ENCODE measurements at places on chromosomes 3 and 15.

GRCh38 chr3:125359700-125360099 lies 15.4 kb downstream of the ZNF148 start:
- DNase-seq, result no peak

GRCh38 chr3:194632809-194633348 lies 340 bp downstream of the TMEM44 start:
- peak; percentile 61 for DNase-seq

DNA sequence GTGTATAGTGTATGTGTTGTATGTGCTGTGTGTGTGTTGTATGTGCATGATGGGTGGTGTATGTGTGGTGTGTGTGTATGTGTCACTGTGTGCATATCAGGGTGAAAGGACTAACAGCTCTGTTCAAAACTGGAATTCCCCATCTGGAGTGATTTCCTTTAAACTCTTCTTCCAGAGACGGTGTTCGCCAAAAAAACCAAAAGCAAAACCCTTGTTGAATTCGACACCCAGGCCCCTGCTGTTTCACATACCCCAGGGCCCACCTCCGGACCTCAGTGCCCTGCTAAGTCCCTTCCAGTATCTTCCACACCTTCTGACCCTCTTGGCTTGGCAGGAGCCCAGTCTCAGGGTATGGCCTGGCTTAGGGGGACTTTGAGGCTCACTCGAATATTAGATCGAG lies 44.9 kb upstream of the SEC13 start:
- peak; percentile 48 for DNase-seq

DNA sequence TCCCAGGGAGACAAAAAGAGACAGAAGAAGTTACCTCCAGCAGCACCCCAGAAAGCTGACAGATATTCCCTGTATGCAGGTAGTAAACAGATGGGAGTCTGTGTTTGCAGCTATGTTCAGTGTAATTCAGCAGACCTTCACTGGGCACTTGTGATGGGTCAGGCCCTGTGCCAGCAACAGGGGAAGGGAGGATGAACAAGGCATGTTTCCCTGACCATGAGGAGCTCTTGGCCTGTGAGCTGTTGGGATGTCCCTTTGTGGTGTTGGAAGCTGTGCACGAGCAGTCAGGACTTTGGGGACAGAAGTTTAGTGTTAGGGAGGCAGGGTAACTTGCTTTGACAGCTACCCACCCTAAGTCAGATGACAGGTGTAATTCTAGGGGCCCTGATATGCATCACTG lies 106.0 kb upstream of the TRIM42 start:
- no peak for DNase-seq

DNA sequence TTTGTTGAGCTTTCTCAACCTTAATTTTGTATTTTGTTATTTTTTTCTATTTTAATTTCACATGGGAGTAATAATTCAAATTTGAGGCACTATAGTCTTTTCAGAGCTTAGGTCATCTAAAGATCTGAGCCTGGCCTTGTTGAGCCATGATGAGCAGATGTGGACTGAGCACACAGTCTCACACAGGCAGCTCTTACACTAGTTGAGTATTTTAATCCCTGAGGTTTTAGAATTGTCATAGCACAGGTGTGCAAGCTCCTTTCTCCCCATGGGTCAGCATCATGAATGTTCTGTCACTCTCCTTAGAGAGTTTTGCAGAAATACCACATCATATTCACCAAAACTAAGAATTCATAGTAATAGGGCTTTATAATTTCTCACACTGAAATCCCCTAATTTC lies 4.9 kb downstream of the ZBTB38 start:
- peak; percentile 38 for DNase-seq

- peak; percentile 64 for DNase-seq
These were observed 21.7 kb upstream of the TBC1D21 start for GRCh38 chr15:73851689-73852088.

DNA sequence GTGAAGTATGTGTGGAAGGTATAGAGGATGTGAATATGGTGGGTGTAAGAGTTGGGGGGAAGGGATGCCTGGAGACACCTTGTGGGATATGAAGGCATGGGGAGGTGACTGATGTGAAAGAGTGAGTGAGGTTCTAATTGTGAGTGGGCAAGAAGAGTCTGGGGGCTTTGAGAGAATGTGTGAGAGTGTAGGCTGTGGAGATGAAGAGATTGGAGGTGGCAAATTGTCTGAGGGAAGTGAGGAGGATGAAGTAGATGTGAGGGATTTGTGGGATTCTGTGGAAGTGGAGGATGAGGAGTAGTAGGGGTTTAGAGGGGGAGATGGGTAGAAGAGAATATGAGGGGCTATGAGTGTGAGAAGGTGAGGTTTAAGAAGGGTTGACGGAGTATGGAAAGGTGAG lies 41.6 kb downstream of the ZIC4 start:
- DNase-seq, result no peak

- DNase-seq, result no peak
These were observed 85.9 kb upstream of the C2CD4B start for GRCh38 chr15:62250978-62251377.

DNA sequence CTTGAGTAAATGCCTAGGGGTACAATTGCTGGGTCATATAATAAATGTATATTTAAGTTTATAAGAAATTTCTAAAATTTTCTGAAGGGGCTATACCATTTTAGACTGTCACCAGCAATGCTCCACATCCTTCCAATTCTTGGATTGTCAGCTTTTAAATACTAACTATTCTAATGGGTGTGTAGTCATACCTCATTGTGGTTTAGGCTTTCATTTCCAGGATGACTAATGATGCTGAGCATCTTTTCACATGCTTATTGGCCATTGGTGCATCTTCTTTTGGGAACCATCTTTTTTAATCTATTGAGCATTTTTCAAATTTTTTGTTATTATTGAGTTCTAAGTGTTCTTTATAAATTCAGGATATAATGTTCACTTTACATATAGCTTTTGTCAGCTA lies 52.5 kb upstream of the CORO2B start:
- peak; percentile 86 for DNase-seq

DNA sequence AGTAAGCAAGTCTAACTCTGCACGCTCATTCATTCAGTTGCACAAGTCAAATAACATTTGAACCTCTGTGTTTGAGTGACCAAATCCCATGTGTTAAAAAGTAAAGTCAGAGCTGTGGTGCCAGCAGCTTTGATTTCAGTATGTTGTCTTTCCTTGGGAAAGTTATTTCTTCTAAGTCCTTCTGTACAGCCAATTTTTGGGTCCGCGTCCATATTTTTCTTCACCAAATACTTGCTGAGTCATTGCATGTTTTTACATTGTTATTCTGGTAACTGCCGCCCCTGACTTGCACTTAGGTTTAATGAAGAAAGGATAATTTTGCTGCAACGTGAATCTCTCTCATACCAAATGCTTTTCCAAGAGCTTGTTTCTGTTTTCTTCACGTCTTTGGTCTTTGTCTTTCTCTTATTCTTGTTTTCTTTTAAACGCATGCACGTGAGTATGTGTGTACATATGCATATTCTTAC lies 56.7 kb downstream of the PLS1 start:
- DNase-seq, result no peak

DNA sequence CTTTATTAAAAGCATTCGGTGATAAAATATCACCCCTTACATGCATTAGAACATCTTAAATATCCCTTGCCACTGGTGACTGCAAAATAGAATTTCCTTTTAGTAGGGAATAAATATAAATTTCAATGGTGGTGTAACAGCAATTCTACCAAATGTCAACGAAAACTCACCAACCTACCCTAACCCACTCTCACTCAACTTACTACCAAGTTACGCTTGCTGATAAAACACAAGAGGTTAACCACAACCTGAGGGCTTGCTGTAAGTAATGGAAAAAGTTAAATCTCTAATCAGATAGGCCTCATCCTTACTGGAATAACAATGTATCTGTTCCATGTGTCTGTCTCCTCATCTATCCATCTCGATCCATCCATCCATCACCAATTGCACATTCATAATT lies 274.7 kb downstream of the FOXP1 start:
- no peak for DNase-seq

DNA sequence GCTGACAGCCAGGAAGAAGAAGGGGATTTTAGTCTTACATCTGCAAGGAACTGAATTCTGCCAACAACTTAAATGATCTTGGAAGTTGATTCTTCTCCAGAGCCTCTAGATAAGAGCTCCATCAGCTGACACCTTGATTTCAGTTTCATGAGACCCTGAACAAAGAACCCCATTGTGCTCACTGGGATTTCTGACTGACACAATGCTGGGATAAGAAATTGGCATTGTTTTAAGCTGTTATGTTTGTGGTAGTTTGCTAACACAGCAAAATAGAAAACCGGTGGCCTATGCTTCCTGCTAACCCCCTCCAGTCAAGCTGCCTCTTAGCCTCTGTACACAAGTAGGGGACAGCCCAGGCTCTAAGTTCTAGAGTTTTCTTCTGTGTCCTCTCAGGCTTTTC lies 36.2 kb downstream of the MASP1 start:
- no peak for DNase-seq

DNA sequence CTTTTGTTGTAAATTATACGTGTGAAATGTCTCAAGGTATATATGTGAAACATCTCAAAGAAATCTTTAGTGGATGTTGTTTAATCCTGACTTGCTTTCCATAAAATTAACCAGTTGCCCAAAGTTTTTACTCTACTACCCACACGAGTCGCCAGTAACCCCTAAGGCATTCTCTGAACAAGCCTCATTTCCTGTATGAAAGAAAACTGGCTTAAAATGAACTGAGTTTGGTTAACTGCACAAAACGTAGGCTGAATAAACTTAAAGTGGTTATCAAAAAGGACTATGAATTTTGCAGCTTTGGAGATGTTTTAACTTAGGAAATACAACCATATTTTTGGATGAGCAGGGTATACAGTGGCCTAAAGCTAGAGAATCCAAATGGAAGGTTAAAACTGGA lies 2.7 kb upstream of the APPL1 start:
- DNase-seq, result no peak

- DNase-seq, result no peak
These were observed 36.8 kb upstream of the TRH start for GRCh38 chr3:129937717-129938116.

- DNase-seq, result no peak
These were observed 50.5 kb upstream of the UBP1 start for GRCh38 chr3:33490641-33491241.

- peak; percentile 3 for DNase-seq
These were observed 156.2 kb downstream of the MEGF11 start for GRCh38 chr15:66097151-66098021.

DNA sequence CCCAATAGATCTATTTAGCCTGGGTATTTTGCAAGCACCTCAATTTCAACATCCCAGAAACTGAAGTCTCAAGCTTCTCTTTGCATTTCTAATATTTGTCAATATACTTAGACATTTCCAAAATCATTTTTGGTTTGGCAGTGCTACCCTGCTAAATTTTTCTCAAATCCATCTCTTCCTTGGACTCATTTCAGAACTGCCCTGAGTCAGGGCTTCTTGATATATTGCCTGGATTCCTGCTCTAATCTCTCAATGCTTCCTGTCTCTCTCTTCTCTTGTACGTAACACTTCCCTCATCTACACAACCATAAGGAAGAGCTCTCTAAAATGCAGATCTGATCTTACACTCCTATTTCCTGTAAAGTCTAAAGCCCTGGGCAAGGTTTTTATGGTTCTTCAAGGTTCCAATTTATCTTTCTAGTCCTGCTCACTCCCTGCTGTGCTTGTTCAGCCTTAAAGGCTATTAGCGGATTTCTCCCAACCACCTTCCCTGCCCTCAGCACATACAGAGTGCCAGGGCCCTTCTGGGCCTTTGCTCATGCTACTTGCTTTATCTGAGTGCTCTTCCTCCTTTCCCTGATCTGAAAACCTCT lies 53.0 kb upstream of the MME start:
- DNase-seq, result peak; percentile 93

GRCh38 chr3:197495999-197496745 lies 59.6 kb downstream of the BDH1 start:
- DNase-seq, result no peak

DNA sequence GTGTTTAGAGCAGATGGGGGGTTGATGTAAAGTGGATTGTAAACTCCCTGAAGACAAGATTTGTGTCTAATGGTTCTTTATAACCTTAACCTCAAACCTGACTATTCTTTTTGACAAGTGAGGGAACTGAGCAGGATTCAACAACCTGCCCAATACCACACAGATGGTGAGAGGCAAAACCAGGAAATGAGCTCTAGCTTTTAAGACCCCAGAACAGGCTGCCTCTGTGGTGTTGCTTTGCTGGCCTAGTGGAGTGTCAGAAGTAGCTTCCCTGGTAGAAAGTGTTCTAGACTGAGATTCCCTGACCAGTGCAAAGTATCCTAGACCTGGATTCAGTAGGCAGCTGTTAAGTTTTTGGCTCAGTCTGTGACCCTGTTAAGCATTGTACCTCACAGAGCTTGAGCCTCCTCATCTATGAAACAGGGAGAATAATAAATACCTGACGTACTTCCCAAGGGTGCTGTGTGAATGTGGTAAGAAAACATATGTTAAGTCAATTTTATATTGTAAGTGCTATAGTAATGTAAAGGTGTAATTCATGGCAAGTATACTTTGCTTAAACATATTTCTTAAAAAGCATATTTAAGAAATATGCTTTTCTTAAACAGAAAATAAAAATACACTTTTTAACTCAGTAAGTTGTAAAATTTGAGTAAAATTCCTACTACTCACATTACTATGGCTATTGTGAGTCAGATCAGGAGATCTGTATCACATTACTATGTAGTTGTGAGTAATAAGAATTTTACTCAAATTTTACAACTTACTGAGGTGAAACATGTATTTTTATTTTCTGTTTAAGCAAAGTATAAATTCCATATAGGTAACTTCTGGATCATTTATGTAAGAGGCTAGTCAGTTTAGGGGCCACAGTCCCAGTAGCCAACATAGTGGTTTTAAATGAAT lies 8.8 kb downstream of the GPR87 start:
- DNase-seq, result peak; percentile 45

GRCh38 chr3:88918841-88919240 lies 188.6 kb upstream of the EPHA3 start:
- no peak for DNase-seq

DNA sequence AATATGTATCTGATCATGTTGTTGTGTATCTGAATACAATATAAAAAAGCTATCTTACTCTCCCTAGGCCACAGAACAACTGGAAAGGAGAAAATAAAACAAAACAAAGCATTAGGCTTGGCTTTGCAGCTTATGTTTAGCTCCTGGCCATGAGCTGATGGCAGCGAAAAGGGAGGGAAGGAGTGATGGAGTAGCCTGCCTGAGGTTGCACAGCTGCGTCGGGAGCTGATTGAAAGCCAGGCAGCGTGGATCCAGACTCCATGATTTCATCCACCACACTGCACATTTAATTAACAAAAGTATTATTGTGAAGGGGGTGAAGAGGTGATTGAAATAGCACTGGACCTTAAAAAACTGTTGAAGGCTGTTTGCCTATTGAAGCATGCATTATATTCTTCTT lies 212.2 kb downstream of the GABRG3 start:
- no peak for DNase-seq

- peak; percentile 66 for DNase-seq
These were observed 910.2 kb downstream of the ROBO1 start for GRCh38 chr3:78857494-78858111.

GRCh38 chr3:11146773-11147660 lies 7.3 kb upstream of the HRH1 start:
- DNase-seq, result no peak

DNA sequence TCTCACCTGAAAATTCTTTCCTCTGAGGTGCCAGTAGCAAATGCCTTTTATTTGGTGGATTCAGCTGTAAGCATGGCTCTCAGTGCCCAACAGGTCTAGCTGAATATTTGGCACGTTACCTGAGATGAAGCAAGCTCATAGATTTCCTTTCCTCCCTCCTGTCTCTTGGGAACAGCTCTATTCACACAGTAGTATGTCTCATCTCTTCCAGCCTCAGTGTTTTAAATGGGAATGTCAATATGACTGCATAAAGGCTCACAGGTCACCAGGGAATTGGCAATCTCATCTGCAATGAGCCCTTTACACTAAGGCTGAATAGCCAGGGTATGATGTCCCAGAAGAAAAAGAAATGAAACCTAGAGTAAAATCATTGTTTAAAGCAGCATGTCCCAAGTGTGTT lies 733.5 kb downstream of the NTRK3 start:
- DNase-seq, result peak; percentile 4
